Activated T-helper 17 cell treated with anti-CD3 and anti-CD28 coated beads, Interleukin-2, amount 50 U/mL, for 72 hours (primary cell): ENCODE measurements at places on chromosomes 1 and 21.

- ATAC-seq = no peak
These were observed 116.4 kb upstream of the KCNJ15 start for GRCh38 chr21:38140207-38140903.

DNA sequence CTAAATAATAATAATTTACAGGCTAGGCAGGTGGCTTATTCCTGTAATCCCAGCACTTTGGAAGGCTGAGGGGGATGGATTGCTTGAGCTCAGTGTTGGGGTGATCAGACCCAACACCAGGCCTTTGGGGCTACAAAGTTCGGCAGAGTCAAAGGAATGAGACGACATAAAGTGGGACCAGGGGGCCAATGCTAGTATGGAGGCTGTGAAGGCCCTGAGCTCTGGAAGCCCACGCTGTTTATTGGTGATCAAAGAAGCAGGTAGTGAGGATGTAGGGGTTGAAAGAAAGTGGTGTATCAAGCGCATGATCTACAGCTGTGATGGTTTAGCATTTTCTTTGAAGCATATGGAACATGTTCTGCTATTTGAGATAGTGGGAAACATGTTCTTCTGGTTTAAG, 5.6 kb downstream of the BTBD8 start:
- no peak for ATAC-seq

- ATAC-seq = no peak
These were observed 7.1 kb downstream of the SMPDL3B start for GRCh38 chr1:27941671-27942540.

DNA sequence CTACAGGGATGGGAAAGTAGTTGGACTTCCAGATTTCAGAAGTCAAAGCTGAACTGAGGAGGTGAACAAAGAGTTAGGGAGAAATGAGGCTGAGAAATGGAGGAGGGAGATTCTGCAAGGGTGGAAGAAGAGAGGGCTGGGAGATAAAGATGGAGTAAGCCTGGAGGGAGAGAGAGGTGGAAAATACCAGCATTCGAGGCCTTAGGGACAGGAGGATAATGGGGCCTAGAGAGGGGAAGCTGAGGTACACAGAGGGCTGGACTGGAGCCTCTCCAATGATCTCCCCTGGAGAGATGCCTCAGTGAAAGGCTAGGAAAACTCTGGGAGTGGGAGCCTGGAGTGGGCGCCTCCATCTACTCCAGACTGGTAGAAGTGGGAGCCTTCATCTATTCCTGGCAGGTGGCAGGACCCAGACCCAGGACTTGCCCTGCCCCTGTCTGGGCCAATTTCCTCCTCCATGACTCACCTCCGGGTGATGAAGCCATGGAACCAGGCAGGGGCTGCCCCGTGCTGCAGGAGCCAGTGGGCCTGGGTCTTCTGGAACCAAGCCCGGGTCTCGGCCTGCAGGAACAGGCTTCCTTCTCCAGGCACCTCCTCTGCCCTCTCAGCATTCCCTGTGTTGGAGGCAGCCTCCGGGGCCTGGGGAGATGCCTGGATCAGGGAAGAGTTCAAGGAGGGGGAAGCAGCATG, 1.9 kb downstream of the SH2D2A start:
- ATAC-seq = peak; percentile 44

DNA sequence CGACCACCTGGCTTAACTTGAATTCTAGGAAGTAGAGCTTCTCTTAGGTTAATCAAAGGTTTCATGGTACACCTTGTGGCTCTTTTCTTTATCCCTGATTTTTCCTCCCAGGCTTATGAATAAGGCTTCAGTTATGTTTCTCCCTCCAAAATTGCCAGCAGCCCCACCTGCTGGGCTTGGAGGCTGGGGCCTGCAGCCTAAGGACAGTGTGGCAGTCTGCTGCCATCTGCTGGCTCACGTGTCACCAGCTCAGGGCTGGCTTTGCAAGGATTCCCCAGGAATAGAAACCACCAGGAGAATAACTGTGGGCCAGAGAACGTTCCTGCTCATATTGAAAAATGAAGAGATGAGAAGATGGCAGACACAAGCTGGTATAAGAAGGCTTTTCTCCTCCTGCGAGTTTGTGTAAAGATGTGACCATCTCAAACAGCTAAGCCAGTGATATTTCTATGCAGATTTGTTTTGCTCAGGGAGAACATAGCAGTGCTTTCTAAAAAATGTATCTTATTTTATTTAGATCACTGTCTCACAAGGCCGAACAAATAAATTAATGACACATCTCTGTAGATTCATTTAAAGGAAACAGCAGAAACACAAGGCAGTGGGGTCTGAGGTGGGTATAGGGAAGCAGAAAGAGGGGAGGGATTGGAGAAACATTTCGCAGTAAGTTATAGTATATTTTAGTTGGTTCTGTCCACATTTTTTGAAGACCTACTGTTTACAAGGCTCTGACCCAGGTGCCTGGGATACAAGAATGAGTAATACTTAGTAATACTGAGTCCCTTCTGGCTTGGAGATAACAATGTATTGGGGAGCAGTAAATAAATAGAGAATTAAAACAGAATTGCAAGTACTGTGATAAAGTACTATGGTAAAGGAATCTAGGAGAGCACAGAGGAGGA, 291.1 kb upstream of the SGIP1 start:
- peak; percentile 36 for ATAC-seq

DNA sequence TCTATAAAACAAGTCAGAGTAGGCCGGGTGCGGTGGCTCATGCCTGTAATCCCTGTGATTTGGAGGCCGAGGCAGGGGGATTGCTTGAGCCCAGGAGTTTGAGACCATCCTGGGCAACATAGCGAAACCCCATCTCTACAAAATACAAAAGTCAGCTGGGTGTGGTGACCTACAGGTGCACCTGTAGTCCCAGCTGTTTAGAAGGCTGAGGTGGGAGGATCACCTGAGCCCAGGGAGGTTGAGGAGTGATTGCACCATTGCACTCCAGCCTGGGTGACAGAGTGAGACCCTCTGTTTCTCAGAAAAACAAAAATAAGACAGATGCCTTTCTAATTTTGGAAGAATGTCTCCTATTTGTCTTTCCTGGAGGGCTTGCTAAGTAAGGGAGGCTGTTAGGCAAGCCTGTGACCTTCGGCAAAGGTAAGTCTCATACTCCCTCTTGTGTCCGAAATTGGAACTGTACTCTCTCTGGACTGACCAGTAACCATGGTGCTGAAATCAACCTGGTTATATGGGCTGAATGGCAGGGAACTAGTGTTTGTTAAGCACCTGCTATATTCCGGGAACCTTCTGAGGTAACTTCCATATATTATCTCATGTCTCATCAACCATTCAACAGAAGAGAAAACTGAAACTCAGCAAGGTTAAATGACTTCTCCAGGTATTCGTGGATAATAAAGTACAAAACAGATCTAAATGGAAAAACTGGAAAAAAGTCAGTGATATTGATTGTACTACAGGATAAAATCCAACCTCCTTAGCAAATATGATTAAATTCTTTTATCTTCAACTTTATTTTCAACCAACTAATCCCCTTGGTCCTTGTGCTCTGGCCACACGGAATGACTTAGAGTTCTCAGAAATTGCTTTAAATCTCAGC, 11.8 kb upstream of the RAB3B start:
- ATAC-seq = peak; percentile 89

DNA sequence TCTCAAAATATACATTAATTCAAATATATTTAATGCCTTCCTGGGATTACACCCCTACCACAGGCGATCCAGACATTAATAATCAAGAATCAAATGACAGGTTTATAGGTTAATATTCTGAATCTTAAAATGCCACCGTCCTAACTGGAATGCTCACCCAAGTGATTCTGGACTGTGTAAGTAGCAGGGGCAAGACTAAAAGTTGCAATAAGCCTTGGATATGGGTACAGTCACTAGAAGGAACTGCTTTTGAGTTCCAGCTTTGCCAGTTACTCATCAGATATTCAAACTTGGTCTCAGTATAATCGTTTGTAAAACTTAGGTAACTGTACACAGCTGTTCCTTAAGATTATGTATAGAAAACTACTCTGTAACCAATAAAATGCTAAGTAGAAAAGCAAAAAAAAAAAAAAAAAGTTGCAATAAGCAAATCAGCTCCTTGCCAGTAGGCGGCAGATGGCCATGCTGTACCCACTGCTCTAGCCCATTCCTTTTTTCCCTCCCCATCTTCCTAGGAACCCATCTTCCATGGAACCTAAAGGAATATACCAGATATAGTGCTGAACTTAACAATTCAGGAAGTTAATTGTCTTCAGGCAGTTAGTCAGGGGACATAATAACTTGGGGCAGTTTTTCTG, 10.5 kb downstream of the RO60 start:
- no peak for ATAC-seq

DNA sequence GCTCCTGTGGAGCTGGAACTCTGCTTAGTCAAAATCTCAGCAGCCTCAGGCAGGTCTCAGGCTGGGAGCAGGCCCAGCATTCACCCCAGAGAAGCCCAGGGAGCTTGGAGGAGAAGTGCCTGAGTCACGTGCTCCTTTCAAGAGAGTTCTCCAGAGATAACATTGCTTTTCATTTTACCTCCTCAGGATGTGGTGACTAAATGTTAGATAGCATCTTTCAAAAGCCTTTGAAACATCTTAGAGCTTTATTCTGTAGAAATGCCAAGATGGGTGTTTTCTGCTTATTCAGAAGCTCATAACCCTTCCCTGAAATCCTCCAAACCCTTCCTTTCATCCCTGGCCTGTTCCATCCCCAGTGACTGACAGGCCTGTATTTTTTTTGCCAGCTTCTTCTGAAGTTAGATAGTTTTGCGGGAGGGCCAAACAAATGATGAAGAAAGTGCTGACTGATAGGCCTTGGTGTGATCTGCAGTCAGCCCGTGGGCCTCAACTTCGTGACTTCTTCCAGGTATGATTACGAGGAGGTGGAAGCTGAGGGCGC, 58.0 kb downstream of the PGM1 start:
- peak; percentile 87 for ATAC-seq

- ATAC-seq = no peak
These were observed 19.9 kb downstream of the TLR5 start for GRCh38 chr1:223123011-223123610.

DNA sequence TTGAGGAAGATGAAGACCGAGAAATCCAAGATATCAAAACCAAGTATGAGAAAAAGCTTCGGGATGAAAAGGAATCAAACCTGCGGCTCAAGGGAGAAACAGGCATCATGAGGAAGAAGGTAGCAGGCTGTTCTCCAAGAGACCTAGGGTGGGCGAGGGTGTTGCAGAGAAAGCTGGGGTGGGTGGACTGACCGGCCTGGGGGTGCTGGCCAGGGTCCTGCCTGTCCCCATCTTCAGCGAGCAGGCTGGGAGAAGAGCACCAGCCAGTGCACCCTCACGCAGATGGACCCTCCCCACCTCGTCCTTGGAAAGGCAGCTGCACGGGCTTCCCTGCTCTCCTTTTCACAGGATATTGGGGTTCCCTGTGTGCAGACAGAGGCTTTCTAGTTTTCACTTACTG, 46.9 kb upstream of the TMEM125 start:
- no peak for ATAC-seq
